Smooth muscle cell of the umbilical artery (primary cell): ENCODE measurements at places on chromosomes 3 and 15. TPM values are rescaled to one million over a fixed set of nuclear protein-coding genes. Genes with fewer than 3 reads are reported as not detected.

The TMEM45A gene
- total RNA-seq = 53.7 and 107 TPM in 2 replicates

The ANKUB1 gene
- total RNA-seq = not detected in 2 replicates

The CYP11A1 gene
- under 0.01 TPM in 1 of 2 replicates, not detected in the other for total RNA-seq

The PRR20G gene
- not detected in 2 replicates for total RNA-seq

The FBLN2 gene
- 63.9 and 254 TPM in 2 replicates for total RNA-seq

The TIGIT gene
- total RNA-seq = not detected in 2 replicates

The GOLGA8K gene
- 0.30 TPM in 1 of 2 replicates, not detected in the other for total RNA-seq

The SLC27A2 gene
- 0.05 and 0.30 TPM in 2 replicates for total RNA-seq
